ENCODE measurements at places on chromosomes 16 and 17.
A peak's percentile ranks its signal among the peaks of the same experiment; 100 is the strongest.

GRCh38 chr16:59697761-59698160 is 963.6 kb upstream of the GOT2 start:
- DNase-seq = no peak

DNA sequence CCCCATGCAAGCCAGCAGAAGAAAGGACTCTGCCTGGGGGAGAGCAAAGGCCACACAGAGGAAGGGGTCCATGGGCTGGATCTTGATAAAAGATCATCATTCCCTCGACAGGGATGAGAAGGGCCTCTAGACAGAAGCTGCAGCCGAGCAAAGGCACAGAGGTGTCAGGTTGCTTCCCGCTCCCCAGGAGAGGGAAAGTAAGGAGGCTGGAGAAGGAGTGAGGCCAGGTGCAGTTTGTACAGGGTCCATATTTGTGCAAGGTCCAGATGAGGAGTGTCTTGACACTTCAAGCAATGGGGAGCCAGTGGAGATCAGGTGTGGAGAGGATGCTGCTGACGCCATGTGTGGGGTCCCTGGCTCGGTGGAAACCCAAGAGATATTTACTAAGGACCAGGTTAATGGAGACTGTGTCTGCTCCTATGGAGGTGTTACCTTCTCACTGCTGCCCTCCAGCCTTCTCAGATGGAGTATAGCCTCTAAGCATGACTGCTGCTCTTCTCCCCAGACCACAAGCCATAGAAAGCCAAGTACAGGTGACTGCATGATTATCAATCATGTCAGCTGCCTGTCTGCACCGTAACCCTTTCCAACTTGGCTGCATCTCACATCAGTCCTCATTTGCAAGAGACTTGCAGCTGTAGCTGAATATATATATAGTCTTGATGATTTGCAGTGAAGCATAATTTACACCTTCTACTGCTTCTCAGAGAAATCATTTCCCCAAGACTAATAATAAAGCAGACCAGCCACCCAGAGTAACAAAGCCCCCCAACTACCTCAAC is 21.1 kb downstream of the GAS7 start:
- DNase-seq = no peak

DNA sequence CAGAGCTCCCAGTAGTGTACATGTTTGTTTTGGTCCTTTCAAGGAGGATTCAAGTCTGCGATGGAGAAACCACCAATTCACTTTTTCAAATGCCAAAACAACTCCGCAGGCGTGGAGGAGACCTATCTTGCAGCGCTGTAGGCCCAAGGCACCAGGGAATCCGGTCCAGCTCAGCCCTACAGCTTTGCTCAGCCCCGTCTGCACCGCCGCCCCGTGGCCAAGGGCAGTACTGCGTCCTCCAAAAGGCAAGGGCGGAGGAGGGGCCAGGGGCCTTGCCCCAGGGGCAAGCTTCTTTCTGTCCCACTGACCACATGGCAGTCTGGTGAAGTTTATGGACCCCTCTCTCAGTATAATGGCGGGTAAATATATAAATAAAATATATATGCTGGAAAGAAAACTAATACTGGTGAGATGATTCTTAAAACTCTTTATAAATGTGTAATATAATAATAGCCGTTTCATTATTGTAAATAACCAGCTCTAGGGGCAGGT is 709 bp upstream of the CD300LG start:
- peak; percentile 89 for DNase-seq

GRCh38 chr17:40352779-40353394 is 11.7 kb downstream of the GJD3 start:
- DNase-seq = no peak

GRCh38 chr16:56998861-56999260 is 9.5 kb downstream of the NLRC5 start:
- DNase-seq = no peak

GRCh38 chr17:63741143-63741407 is 524 bp downstream of the STRADA start:
- DNase-seq = no peak

- DNase-seq = no peak
These were observed 11.9 kb upstream of the CD300E start for GRCh38 chr17:74635418-74635817.

- peak; percentile 90 for DNase-seq
These were observed 75.8 kb upstream of the MED13 start for GRCh38 chr17:62140836-62141235.

- no peak for DNase-seq
These were observed 54.5 kb downstream of the GTF3C1 start for GRCh38 chr16:27495191-27495590.

DNA sequence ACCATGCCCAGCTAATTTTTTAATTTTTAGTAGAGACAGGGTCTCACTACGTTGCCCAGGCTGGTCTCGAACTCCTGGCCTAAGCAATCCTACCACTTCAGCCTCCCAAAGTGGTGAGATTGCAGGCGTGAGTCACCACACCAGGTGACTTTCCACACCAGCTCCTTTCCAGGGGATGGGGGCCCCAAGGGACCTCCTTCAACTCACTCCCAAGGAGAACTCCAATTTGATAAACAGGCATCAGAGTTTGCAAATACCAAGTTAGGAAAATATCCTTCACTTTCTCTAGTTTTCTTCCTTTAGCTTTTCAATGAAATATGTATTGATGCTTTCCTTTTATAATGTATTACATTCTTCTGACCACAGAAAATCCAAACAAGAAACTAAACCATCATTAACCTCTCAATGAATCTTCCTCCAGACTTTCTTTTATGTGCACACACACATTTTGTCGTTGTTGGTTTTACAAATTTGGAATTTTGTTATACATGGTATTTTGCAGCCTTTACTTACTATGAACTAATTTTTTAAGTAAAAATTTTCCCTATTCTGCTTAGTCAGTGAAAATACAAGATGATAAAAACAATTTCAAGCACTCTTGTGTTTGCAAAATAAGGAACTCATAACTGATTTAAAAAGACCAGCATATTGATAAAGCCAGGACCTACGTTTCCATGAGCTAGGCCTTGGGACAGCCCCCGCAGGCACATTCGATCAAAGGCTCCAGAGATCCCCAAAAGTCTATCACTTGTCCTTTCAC is 32.0 kb downstream of the GAS7 start:
- no peak for DNase-seq

GRCh38 chr16:49127103-49127502 is 154.5 kb downstream of the CBLN1 start:
- DNase-seq = no peak

- no peak for DNase-seq
These were observed 239.2 kb downstream of the PRKCA start for GRCh38 chr17:66541461-66542128.
